ENCODE measurements at places on chromosomes 11 and 22. TPM values are rescaled to one million over a fixed set of nuclear protein-coding genes. Genes with fewer than 3 reads are reported as not detected.

The TRIM3 gene
- total RNA-seq: 20.7 TPM

The MMP1 gene
- total RNA-seq: 1.2 TPM

The RAB36 gene
- 6.6 TPM for total RNA-seq

The CYP2D6 gene
- total RNA-seq: 0.54 TPM

The NCF4 gene
- total RNA-seq: not detected

The IL18BP gene
- 3.6 TPM for total RNA-seq

The TIGD3 gene
- 1.0 TPM for total RNA-seq

The XKR3 gene
- total RNA-seq: not detected

The HSPB2 gene
- total RNA-seq: not detected

The FGF3 gene
- total RNA-seq: not detected

The RASD2 gene
- 1.7 TPM for total RNA-seq

The RIMBP3C gene
- total RNA-seq: 0.26 TPM

The JAML gene
- total RNA-seq: not detected

The C11orf91 gene
- total RNA-seq: 0.50 TPM

The IRAG1 gene
- 0.05 TPM for total RNA-seq

The HPX gene
- total RNA-seq: 0.55 TPM

The LSP1 gene
- 1.2 TPM for total RNA-seq

The DDI1 gene
- not detected for total RNA-seq

The TIMP3 gene
- total RNA-seq: 1.4 TPM

The OR52I2 gene
- not detected for total RNA-seq

The TMEM132A gene
- 124 TPM for total RNA-seq

The SMTNL1 gene
- total RNA-seq: not detected

The CDC42BPG gene
- 1.6 TPM for total RNA-seq

The GAB4 gene
- not detected for total RNA-seq

The SLC22A6 gene
- total RNA-seq: not detected

The TRIM77 gene
- not detected for total RNA-seq

The CCDC157 gene
- total RNA-seq: 3.3 TPM

The OR5B21 gene
- total RNA-seq: not detected

The SIAE gene
- total RNA-seq: 13.9 TPM
